Activated T-cell treated with anti-CD3 and anti-CD28 coated beads, Interleukin-2, amount 50 U/mL, for 4 hours (primary cell): ENCODE measurements at places on chromosomes 7 and 10.

DNA sequence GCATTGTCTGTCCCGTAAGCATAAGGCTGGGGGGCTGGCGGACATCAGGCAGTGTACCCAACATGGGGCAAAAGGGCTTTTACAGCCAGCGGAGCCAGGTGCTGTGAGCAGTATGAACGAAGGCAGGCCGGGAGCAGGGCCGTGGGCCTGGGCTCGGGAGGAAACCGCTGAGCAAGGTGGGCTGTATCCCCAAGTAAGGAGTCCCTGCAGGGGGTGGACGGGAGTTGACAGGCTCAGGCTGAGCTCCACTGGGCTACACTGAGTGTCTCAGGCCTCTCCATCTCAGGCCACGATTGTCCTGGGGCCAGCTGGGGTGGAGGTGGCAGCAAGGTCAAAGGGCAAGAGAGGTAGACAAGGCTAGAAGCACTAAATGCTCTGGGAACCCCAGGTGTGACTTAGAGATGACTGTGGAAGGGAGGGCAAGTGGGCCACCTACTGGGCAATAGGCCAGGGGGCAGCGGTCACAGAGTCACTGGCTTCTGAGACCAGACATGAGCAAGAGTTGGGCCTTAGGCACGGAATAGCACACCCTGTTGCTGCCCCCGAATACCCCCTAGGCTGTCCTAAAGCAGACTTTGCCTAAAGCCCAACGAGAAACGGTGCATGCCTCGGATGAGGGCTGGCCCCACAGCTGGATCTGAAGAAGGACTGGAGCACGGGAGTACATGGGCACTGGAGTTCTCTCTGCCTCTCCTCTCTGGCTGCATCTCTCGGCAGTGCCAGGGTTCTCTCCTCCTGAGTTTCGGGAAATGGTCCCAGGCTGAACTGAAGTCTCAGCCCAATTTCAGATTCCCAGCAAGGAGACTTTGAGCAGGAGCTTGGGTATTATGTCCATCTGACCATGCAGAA lies 10.8 kb upstream of the RAMP3 start:
- no peak for DNase-seq

DNA sequence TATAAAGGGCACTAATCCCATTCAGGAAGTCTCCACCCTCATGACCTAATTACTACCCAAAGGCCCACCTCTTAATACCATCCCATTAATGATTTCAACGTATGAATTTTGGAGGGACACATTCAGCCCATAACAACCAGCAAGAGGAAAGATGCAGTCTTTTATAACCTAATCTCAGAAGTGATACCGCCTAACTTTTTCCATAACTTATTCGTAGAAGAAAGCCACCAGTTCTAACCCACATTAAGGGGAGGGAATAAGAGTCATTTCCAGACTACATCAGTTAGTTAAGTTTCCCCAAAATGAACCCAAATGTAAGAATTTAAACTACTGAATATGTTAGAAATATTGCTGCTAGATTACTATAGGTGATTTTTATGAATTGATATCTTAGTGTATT lies 32.1 kb upstream of the LHFPL3 start:
- no peak for DNase-seq

DNA sequence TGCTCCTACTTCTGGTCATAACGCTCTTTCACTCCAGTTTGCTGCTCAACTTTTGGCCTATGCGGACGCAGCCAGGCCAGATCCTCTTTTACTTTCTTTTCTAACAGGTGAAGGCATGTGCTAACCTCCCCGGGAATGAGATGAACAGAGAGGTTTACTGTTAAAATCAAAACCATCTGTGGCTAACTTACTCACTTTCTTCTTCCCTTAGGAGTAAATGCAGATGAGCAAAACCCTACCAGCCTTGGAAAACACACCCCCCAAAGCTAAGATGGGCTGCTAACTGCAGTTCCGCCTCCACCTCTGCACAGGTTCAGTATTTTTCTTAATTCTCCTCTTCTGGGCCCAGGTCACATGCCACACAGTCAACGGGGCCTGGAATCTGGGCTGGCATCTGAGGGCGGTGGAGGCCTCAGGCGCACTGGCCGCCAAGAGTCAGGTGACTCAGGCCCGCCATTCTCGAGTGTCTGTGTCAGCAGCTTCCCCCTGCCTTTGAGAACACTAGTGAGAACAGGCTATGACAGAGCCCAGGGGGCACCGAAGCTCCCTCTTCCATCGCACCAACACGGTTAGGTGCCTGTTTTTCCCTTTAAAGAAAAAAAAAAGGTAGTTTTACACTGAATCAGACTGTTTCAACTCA lies 11.1 kb downstream of the FAM53B start:
- peak; percentile 57 for DNase-seq

GRCh38 chr7:27316311-27316710 lies 73.7 kb downstream of the EVX1 start:
- DNase-seq = no peak

DNA sequence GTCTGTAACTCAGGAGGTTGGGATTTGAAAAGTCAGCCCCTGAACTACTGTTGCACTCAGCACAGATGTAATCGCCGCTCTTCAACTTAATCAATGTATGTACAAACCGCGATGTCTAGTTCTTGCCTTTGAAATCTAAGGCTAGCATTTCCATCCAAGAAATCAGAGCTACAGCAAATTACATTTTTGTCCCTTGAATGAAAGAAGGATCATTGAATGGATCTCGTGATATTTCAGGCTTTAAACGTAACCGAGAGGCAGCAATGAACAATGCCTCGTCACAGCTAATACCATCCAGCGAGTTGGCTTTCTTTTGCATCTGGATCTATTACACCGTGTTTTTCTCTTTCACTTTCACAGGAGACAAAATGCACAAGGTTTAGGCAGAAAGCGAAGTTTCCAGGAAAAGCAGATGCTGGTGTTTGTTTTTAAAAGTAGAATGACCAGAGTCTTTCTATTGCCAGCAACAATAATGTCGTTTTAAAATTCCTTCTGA lies 5.5 kb downstream of the SKIDA1 start:
- no peak for DNase-seq

- DNase-seq = no peak
These were observed 43.9 kb upstream of the LYZL1 start for GRCh38 chr10:29244978-29245377.

GRCh38 chr10:62735464-62736167 lies 68.9 kb upstream of the ADO start:
- peak; percentile 32 for DNase-seq

GRCh38 chr10:89837165-89838043 lies 136.0 kb downstream of the KIF20B start:
- peak; percentile 10 for DNase-seq

- no peak for DNase-seq
These were observed 128.0 kb downstream of the NRCAM start for GRCh38 chr7:108328174-108328651.

DNA sequence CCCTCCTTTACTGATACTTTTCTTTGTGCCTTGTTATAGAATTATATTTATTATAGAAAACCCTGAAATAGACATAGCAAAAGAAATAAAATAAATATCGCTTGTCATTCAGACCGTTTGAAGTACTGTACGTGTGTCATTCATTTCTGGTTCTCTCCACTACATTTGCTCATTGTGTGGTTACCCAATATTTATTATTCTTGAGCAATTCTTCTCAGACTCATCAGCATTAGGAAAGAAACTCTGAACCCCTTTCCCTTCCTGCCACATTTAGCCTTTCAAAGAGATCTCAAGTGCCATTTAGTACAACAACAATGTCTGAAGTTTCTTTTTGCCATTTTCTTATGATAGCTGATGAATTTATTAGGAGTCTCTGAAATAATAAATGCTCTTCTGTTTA lies 154.1 kb downstream of the KIAA1217 start:
- DNase-seq = no peak

- no peak for DNase-seq
These were observed 213.5 kb downstream of the GPAM start for GRCh38 chr10:111970111-111970510.

DNA sequence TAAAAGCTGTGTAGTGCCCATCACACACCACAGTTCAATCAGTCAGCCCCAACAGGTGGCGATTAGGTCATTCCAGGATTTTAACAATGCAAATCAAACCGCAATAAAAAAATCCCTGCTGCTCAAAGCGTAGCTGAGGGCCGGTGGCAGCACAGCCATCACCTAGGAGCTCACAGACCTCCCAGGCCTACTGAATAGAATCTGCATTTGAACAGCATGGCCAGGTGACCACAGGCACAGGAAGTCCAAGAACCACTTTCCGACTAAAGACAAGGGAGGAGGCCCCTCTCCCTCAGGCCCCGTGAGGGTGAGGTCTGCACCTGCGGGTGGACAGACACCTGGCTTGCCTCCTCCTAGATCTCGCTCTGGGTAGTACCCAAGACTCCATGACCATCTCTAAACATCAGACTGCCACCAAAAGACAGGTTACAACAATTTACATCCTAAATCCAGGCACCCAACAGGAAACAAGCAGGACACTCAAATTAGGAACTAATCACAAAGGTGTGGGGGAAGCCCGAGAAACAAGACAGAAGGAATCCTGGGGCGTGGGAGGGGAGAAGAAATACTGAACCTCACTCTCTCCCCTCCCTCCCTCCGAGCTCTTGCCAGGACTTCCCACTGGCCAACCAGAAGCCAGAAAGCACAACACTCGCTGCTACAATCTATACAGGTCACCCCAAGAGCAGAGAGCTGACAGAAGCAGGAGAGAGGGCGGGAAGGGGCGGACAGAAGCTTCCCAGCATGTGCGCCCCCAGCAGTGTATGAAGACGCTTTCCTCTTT lies 19.2 kb downstream of the GNA12 start:
- DNase-seq = no peak

DNA sequence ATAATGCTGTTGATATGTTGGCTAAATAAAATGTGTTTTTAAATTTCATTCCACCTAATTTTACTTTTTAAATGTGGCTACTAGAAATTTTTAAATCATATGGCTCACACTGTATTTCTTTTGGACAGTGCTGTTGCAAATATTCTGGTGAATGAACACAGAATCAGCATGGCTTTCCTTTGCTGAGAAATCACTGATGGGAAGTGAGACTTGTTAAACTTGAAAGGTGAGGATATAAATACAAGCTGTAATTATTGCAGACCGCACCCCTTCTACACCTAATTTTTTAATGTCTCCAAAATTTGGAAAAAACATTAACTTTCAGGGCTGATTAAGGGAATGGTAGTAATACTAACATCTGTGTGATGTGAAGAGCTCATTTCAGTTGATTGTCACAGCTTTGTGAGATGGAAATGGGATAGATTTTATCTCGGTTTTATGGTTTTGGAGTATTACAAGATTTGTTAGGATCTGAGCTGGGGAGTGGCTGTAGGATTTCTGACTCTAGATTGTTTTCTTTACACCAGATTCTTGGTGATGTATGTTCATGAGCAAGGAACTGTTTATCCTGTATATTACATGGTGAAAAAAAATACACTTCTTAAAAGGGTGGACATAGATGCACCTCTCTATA lies 1.3 kb downstream of the MIOS start:
- DNase-seq = no peak

DNA sequence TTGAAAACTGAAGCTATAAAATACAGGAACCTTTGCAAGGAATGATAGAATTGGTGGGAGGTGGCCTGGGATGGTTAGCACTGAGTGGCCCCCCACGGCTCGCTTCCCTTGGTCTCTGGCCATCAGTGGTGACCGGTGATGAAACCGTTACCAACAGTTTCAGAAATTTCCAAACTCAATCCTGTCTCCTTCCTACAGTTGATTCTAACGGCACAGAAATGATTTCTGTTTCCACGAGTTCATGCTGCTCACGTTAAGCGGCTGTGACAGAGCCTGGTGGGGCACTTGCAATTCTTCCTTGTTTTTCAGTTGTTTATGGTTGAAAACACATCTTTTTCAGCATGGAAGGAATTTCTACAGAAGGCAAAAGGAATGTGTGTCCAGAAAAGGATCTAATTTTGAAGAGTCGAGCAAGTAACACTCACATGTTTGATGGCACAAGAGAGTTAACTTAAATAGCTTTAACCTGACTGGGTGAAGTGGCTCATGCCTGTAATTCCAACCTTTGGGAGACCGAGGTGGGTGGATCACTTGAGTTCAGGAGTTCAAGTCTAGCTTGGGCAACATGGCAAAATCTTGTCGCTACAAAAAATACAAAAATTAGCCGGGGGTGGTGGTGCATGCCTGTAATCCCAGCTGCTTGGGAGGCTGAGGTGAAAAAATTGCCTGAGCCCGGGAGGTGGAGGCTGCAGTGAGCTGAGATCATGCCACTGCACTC lies 100.1 kb downstream of the DNAJB6 start:
- no peak for DNase-seq

GRCh38 chr7:39606352-39606751 lies 17.0 kb upstream of the RALA start:
- no peak for DNase-seq
